Left lung (tissue), 14 donors: ENCODE measurements at places on chromosomes 3 and 15.

DNA sequence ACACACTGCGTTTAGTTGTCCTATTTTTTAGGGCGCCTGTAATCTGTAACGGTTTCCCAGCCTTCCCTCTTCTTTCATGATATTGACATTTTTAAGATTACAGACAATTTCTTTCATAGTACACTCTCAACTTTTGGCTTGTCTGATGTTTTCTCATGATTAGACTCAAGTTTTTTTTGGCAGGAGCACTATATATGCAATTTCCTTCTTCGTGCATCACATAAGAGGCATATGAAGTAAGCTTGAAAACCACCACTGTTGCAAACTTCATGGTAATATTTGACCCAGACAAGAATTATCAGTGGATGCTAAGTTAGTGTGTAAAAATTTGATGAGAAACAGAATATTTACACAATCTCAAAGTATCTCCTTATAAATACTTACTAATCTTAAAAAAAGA lies 119.2 kb upstream of the CMC1 start:
- H3K4me3 ChIP-seq, result no peak overlapping the region
- H3K27ac ChIP-seq, result no peak overlapping the region
- H3K4me1 ChIP-seq, result no peaks in the 10 kb centered on the region

- no peak for DNase-seq
- no peaks in the 10 kb centered on the region for H3K4me1 ChIP-seq
- no peaks in the 10 kb centered on the region for H3K27me3 ChIP-seq
- H3K4me3 ChIP-seq, result no peak overlapping the region
- no peaks in the 10 kb centered on the region for H3K36me3 ChIP-seq
- no peak overlapping the region for H3K27ac ChIP-seq
These were observed 104.3 kb upstream of the RNU6-1 start for GRCh38 chr15:67944010-67944641.

DNA sequence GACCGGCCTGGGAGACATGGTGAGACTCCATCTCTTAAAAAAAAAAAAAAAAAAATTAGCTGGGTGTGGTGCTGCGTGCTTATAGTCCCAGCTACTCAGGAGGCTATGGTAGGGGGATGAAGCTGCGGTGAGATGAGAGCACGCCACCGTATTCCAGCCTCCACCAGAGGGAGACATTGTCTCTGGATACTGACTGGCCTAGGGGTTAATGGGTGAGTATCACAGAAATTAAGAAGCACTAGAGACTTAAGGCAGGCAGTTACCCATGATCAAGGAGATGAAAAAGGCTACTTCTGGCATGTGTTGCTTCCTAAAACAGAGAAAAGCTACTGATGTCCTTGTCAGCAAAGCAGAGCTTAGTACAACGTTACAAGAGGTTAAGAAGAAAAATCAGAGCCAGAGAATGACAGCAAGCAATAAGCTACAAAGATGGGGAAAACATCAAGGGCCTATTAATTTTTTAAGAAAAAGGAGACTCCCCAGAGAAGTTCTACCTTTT lies 8.6 kb downstream of the TFRC start:
- H3K27ac ChIP-seq, result no peak overlapping the region
- H3K4me1 ChIP-seq, result no peaks in the 10 kb centered on the region
- DNase-seq, result no peak
- H3K36me3 ChIP-seq, result no peaks in the 10 kb centered on the region
- no peak overlapping the region for H3K4me3 ChIP-seq

DNA sequence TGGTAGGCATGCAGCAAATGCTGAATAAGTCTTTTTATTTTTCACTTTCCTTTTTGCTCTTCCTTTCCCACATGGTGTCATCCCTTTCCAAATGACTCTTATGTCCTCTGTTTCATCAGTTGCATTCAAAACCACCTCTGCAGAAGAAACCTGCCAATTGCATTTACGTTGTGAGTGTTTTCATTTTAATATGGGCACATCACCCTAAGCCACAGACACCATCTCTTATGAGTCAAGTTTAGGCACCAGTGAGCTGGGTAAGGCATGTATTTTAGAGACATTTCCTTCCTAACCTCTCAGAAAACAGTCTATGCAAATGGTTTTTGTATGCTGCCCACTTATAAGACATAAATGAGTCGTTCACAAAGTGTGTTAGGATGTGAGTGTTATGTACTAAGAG lies 223.3 kb upstream of the ADAMTS9 start:
- no peaks in the 10 kb centered on the region for H3K27me3 ChIP-seq
- no peak overlapping the region for H3K27ac ChIP-seq
- no peaks in the 10 kb centered on the region for H3K36me3 ChIP-seq
- no peak overlapping the region for H3K4me3 ChIP-seq
